ENCODE measurements at places on chromosomes 12 and 14.

DNA sequence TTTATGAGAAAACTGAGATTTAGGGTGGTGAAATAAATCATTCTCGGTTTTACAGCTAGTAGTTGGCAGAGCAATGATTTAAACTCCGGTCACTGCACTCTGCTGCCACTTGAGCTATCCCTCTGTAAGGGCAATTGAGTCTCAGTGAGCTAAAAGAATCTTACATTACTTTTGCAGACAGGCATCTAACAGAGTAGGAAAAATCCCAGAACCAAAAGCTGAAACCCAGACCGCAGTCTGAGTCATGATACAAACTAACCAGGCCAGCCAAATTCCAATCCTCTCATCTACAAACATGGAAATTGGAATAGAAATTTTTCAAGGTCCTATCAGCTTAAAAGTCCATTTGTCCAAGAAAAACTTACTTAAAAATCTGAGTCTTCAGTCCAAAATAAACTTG lies 73.7 kb downstream of the ANKS1B start:
- no peak for DNase-seq

DNA sequence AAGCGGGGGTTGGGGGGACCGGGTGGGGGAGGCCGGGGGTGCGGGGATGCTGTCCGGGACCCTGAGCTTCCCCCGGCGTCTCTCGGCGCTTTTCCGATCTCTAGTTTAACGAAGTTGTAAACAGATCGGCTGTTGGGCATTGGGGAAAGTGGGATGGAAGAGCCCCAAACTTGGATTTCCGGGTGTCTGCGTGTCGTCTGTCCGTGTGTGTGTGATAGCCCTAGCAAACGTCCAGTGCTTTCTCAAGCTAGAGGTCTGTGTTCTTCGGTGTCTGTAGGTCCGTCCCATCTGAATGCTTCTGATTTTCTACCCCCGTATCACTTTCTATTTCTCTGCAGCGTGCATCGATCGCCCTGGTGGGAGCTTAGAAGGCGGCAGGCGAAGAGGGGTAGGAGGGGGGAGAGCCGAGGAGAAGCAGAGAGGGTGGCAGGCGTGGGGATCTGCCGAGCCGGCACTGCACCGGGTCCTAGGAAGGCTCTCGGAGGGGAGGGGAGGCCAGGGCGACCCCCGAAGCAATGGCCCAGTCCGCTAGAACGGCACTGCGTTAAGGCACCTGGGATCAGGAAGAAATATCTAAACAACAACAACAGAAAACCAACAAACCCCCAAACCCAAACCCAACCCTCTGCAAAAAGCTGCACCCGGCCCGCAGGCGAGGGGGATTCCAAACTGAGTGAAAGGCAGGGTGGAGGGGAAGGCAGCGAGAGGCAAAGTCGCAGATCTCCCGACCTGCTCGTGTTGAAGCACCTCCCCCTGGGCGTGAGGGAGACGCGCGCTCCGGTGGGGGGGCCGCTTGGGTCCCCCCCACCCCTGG lies 1.0 kb downstream of the KCNA1 start:
- no peak for DNase-seq

- no peak for DNase-seq
Observed at GRCh38 chr14:57212919-57213318, 55.8 kb downstream of the EXOC5 start.

GRCh38 chr12:94510128-94510527 lies 50.5 kb upstream of the CEP83 start:
- DNase-seq: no peak
